ENCODE measurements at places on chromosomes 4 and X.

- DNase-seq, result no peak
Measured at GRCh38 chrX:25096522-25097045, 80.8 kb upstream of the ARX start.

GRCh38 chr4:149140841-149141240 lies 674.8 kb downstream of the IQCM start:
- no peak for DNase-seq

DNA sequence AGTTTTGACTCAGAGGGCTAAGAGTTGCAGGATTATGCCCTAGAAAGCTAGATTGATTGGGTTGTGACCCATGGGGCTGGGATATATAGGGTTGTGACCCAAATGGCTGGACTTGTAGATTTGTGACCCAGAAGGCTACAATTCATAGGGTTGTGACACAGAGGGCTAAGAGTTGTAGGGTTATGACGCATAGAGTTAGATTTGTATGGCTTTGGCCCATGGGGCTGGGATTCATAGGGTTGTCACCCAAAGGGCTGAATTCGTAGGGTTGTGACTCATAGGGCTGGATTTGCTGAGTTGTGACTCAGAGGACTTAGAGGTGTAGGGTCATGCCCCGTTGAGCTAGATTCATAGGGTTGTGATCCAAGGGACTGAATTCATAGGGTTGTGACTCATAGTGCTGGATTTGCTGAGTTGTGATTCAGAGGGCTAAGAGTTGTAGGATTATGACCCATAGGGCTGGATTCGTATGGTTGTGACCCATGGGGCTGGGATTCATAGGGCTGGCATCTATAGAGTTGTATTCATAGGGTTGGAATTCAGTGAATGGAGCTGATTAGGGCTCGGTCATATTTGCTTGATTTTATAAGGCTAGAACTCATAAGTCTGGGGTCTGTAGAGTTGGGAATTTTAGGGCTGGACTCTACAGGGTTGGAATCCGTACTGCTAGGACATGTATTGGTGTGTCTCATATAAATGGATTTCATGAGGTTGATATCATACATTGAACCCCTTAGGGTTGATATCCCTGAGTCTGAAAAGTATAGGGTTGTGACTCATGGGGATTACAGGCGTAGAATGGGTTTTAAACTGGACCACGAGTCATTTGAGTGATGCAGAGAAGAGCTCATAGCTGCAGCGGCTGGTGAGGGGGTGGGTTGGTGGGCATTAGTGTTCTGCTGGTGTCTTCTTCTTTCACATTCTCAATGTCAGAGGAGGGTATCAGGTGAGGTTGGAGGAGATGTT lies 125.7 kb downstream of the CRLF2 start:
- no peak for DNase-seq

GRCh38 chr4:142423861-142424260 lies 422.2 kb downstream of the INPP4B start:
- DNase-seq, result no peak

GRCh38 chr4:126364311-126364911 lies 1049.7 kb downstream of the FAT4 start:
- no peak for DNase-seq

Measured in cerebellar nuclear complex (tissue), 1 donor.